ENCODE measurements at places on chromosomes 6 and 20.
A peak's percentile ranks its signal among the peaks of the same experiment; 100 is the strongest.

DNA sequence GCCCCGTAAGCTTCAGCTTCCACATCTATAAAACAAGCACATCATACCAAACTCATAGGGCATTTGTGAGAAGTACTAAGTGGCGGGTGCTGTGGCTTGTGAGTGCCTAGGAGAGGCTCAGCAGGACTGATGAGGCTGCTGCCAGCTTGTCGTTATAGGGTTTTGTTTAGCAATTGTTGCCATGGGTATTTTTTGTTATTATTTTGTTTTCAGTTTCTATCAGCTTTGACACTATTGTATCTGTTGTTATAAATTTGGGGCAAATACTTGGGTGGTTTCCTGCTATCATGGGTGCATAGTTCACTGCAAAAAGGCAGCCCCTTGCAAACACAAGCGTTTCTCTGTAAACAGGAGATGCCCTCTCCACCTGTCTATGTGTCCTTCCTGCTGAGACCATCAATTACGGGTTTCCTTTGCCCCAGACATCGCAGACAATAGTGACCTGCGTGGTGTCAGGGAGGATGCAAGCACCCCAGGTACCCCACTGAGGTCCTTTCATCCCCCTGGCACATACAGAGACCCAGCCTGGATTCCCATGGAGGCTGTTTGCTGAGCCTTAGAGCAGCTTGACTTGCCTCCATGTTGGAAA lies 3.1 kb upstream of the CCDC167 start:
- no peak for DNase-seq

DNA sequence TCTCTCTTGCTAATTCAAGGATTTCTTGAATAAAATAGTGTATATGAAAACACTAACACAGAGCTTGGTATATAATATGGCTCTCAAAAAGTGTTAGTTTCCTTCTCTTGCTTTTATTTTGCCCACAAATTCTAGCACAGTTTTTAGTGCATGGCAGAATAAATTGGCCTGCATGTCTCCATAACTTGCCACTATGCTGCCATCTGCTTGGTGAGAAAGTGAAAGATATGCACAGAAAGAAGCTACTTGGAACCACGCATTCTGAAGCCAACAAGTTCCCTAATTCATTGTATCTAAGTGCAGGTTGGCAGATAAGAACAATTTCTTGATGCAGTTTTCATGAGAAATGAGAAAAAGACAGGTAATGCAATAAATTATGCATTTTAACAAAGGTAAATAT lies 101.2 kb downstream of the EPHA7 start:
- DNase-seq, result no peak

DNA sequence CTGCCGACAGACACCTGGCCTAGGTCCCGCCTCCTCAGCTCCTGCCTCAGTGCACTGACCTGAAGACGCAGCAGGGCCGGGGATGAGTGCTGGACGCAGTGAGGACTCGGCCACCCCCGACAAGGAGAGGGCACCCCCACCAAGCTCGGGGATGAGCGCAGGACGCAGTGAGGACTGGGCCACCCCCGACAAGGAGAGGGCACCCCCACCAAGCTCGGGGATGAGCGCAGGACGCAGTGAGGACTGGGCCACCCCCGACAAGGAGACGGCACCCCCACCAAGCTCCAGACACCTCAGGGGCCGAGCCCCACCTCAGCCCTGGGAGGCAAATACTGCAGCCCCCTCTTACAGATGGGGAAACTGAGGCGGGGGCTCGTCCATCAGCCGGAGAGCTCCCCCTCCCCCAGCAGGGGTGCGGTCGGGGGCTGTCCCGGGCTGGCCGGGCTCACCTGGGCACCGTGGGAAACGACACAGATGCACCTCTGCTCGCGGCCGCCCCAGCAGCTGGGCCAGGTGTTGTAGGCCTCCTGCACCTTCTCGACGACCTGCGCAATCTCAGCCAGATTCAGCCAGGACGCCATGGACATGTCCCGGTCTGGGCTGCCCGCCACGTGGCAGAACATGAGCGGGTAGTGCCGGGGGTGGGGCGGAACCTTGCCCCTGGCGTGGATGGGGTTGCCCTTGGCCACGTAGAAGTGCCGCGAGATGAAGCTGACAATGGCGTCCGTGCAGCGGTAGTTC lies 7.5 kb downstream of the HELZ2 start:
- DNase-seq, result no peak

DNA sequence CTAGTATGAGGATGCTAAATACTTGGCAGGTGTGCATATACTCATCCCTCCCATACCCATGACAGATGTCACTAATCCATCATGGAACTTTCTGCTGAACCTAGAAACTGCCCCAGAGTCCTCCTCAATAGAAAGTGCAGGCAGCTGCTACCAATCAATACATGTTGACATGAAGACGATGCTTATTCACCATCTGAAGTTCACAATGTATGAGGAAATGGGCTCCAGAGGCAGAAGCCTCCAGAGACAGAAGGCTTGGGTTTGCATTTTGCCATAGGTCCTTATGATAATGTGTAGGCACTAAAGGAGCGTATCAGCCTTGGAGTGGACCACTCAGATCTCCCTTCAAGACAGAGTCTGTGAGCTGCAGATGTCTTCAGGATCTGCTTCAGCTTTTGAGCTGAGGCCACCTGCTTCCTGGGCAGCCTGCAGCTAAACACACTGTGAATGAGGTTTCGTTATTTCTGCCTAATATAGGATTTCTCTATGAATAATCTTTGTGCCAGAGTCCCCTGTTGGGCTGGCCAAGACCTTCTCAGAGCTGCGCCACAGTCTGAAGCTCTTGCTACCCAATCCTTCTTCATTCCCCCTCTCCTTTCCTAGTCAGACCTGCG lies 7.5 kb upstream of the KIAA1755 start:
- DNase-seq, result no peak

DNA sequence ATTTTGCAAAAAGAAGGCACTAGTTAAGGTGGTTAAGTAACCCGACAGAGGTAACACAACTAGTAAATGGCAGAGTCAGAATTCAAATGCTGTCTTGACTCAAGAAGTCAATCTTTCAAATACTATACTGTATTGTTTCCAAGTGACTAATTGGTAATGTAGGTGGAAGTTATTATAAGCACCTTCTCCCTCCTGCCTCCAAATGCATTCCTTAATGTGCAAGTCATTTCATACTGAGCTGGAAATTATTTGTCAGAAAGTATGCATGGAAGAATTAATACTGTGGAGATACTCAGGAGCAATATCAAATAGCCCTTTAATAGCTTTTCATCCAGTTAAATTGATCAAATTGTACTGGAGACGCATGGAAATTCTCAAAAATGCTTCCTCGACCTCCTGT lies 579.1 kb downstream of the DOK5 start:
- no peak for DNase-seq

- no peak for DNase-seq
These were observed 51.9 kb upstream of the EDN1 start for GRCh38 chr6:12238219-12238618.

GRCh38 chr20:10217721-10218410 lies 764 bp upstream of the SNAP25 start:
- DNase-seq, result peak; percentile 68

GRCh38 chr6:13299403-13299821 lies 28.9 kb downstream of the TBC1D7 start:
- DNase-seq, result no peak

GRCh38 chr20:9884061-9884460 lies 45.2 kb upstream of the PAK5 start:
- DNase-seq, result no peak

DNA sequence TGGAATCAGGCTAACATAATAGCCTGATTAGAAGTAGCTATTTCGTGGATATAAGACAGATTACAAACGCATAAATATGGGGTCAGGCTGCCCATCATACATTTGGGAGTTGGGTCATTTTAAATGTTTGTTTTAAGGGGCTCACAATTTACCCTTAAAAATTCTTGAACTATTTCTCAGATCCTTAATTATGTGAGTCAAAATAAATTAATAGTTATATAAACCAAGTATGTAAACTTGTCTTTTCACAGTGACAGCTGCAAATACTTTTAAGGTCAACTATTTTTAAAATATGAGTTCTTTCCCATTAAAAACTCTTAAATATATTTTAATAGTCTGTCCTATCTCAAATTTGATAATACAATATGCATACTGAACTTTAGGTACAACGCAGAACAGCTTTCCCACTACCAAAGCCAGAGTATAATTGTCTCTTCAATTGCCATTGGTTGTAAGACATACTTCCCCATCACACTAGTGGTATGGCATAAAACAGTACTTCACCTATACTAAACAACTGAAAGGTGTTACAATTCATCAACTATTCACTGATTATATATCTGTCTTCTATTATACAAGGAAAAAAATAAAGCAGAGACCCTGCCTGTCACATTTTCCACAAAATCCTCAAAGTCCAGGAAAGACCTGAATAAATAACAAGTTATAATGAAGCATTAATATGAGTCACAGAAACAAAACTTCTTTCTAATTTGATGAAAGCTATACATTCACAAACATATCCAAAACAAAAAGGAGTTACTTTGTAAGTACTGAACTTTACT lies 80.8 kb upstream of the COL21A1 start:
- no peak for DNase-seq

DNA sequence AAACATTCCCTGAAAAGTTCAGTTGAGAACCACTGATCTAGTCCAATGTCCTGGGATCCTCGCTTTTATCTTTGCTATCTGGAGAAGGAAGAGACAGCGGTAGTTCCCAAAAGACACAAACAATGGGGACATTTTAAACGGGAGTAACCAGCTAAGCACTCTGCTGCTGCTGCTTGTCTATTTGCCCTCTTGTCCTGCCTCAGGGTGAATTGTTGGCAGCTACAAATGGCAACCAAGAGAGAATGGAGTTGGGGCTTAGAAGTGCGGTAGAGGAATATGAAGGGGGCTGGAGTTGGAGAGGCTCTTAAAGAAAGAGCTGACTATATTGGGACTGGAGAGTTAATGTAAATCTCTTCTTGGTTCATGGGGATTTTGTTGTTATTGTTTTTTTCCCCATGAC lies 6.5 kb upstream of the ZSWIM1 start:
- DNase-seq, result no peak

DNA sequence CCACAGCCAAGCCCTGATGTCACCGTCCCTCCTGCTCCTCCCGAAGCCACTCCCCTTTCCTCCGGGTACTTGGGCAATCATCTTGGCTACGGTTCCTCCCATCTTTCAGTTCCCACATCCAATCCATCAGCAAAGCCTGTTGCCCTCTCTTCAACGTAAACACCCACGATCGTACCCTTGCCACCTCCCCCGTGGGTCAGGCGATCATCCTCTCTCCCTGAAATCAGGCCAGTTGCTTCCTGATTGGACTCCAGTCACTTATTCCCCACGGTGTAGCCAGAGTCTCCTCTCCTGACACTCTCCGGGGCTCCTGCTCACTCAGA lies 44.5 kb downstream of the SULF2 start:
- no peak for DNase-seq

DNA sequence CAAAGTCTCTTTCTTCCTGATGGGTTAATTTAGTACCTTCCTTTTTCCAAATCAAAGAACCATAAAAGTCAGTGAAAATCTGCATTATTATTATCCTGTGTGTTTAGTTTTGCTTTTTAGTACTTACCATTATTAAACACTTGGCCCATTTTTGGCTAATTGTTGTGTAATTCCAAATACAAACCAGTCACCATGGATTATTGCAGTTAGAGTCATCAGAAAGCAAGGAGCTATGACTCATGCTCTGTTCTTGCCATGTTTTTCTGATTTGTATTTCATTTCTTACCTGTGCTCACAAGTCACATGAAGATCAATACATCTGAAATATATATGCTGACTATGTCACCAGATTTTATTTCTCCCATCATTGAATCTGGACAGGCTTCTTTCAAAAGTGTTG lies 31.3 kb downstream of the SLC22A3 start:
- DNase-seq, result no peak

GRCh38 chr20:5786930-5787795 lies 37.0 kb downstream of the SHLD1 start:
- DNase-seq, result no peak

DNA sequence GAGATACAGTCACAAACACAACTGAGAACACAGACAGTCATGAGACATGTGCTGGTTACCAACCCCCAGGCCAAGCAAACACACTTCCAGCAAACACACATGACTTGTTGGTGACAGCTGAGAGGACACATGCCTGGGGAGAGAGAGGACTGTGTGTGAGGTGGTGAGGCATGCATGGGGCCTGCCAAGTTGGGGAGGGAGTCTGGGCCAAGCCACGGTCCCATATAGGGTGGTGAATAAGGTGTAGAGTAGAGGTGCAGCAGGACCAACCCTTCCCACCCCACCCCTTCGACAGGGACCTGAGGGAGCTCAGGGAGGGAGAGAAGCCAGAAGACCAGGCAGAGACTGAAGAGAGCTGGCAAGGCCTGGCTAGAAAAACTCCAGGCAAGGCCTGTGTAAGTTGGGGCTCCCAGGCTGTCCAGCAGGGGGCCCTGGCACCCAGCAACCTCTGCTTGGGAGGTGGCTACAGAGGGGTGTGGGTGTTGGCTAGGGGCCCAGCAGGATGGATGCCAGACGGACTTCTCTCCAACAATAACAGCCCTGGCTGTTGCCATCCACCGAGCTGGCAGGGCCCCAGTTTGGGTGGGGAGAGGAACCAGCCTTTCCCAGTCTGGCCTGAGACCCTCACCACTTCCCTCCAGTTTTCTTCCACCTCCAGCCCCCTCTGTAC lies 2.0 kb upstream of the SLC29A1 start:
- peak; percentile 77 for DNase-seq

DNA sequence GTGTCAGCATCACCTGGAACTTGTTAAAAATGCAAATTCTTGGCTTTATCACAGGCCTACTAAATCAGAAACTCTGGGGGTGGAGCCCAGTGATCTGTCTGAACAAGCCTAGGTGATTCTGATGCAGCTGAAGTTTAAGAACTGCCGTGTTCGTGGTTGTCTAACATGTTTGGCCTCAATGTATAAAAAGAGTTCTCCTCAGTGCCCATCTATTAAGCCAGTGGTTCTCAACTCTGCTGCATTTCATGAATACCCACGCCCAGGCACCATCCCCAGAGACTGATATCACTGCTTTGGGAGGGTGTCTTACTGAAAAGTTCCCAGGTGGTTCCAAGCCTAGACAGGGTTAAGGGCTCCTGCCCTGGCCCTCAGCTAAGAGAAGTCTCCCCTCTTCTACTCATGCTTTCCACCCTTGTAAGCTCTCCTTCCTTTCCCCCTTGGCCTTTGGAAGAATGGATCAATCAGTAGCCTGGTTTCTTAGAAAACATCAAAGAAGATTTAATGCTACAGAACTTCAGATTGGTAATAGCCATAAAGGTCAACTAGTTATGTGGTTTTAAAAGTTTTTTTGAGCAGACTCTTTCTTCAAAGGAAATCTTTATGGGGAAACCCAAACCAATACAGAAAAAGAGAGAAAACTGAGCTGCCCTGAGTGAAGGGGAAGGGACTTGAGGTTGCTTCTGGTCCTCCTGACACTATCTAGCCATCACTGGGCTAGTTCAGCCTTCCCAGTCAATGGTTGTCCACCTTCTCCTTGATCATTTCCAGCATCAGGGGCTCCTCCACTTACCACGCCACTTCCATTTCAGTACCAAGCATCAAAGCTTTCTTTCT lies 38.9 kb upstream of the TNFAIP3 start:
- no peak for DNase-seq

- no peak for DNase-seq
These were observed 32.6 kb upstream of the NRSN1 start for GRCh38 chr6:24093381-24093780.

- DNase-seq, result no peak
These were observed 56.2 kb upstream of the PREP start for GRCh38 chr6:105459049-105459448.

Data from midbrain (tissue), 1 donor.